Activated naive CD8-positive, alpha-beta T cell treated with anti-CD3 and anti-CD28 coated beads for 36 hours (primary cell): ENCODE measurements at places on chromosomes 12 and 14. TPM values are rescaled to one million over a fixed set of nuclear protein-coding genes. Genes with fewer than 3 reads are reported as not detected.

DNA sequence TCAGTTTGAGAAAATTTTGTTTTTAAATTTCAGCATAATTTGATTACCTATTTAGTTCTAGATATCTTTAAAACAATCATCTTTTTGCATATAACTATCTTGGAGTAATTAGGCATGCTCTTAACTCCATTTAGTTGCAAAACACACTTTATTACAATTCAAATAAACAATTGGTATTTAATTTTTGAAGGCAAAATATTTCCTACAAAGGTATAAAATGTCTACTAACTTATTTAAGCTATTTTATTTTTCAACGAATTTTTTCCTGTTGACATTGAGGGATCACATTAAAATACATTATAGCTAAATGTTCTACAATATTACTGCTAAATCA lies 8.3 kb downstream of the FOXA1 start:
- no peak for DNase-seq

DNA sequence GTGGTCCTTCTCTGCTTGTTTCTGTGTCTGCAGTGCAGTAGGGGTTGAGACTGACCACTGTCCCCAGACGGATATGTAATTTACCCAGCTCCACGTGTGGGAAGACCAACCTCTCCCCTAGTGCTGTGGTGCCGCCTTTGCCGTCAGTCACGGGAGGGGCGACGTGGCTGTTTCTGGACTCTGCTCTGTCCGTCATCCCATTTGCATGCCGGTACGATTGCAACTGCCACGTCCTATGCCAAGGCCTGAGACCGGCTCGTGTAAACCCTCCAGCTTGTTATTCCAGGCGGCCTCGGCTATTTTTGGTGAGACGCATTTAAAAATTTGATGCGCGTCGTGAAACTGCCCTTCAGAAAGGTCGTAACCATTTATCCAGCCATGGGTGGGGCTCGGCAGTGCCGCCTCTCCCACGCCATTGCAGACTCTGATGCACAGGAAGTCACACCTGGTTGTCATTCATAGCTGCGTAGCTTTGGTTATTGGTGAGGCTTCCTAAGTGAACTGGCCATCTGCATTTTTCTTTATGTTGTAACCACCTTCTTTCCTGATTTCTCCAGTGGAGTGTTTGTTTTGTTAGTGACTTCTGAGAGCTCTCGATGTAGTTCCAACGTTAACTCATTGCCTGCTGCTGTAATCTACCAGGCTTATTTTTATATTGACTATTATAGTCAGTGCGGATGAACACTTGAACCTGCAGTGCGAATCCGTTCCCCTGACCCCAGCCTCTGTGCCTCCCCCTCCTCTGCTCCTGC lies 75.1 kb downstream of the ADGRD1 start:
- no peak for DNase-seq

GRCh38 chr12:40827683-40828592 lies 135.7 kb downstream of the CNTN1 start:
- no peak for DNase-seq

DNA sequence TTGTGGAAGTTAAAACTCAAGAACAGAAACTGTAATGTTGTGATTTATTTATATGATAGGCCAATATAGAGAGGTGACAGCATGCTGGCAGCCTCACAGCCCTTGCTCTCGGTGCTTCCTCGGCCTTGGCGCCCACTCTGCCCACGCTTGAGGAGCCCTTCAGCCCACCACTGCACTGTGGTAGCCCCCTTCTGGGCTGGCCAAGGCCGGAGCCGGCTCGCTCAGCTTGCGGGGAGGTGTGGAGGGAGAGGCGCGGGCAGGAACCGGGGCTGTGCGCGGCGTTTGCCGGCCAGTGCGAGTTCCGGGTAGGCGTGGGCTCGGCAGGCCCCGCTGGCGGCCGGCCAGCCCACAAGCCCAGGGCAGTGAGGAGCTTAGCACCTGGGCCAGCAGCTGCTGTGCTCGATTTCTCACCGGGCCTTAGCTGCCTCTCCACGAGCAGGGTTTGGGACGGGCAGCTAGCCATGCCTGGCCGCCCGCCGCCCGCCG lies 65.8 kb upstream of the SLC8A3 start:
- peak; percentile 33 for DNase-seq

- DNase-seq: no peak
Observed at GRCh38 chr12:108648371-108648770, 14.7 kb upstream of the SELPLG start.

GRCh38 chr14:92987713-92988510 lies 65.0 kb downstream of the CHGA start:
- no peak for DNase-seq

GRCh38 chr12:5177731-5178130 lies 134.1 kb downstream of the KCNA5 start:
- no peak for DNase-seq

- DNase-seq: peak; percentile 60
Observed at GRCh38 chr14:95265106-95266094, 54.3 kb downstream of the CLMN start.

DNA sequence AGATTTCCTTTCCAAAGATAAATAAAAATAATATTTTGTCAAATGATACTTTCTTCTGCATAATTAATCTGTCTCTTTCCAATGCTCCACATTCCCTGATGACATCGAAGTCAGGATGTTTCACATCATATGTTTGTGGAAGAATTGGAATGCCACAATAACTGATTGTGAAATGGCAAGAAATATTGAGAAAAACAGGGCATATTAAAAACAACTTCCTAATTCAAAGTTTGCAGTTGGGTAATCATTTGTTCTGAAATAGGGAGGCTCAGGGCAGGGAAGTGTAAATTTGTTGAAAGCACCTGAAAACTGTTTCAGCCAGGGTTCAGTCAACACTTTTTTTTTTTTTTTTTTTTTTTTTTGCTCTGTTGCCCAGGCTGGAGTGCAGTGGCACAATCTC lies 50.7 kb downstream of the BCAT1 start:
- no peak for DNase-seq

GRCh38 chr14:64417771-64418125 lies 29.6 kb downstream of the MTHFD1 start:
- DNase-seq: no peak

- no peak for DNase-seq
Observed at GRCh38 chr14:77883847-77884238, 83.9 kb downstream of the ADCK1 start.

DNA sequence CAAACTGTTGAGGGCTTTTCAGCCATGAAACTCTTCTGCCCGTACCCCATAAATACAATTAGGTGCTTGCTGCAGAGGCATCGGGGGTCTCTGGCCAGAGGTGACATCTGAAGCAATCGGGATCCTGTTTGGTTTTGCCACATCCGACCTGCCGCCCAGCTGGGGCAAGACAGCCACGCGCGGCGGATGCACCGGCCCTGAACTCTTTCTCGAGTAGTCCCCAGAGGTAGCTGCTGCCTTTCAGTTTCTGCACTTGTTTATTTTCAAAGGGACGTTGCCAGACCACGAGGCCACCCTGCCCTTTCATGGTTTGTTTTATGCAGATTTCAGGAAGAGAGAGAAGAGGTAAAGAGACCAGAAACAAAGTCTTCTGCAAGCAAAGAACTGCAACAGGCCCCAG lies 10.6 kb upstream of the MLXIP start:
- DNase-seq: peak; percentile 52

DNA sequence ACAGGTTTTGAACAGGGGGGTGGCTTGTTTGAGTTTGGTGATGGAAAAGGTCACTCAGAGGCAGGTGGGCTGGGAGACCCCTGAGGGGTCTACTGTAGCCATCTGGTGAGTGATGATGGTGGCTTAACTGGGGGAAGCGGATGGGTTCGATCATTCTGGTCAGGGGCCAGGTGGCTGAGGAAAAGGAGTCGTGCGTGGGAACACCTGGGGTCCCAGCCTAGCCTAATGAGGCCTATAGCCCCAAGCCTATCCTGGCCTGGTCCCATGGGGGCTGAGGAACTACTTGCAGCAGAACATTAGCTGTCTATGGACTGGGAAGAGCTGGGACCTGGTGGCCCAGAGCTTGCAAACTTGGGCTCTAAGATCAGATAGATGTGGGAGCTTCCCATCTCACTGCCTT lies 158.4 kb upstream of the MYL2 start:
- no peak for DNase-seq

- no peak for DNase-seq
Observed at GRCh38 chr14:63933711-63934110, 80.9 kb downstream of the SYNE2 start.

- no peak for DNase-seq
Observed at GRCh38 chr14:33343016-33343415, 404.3 kb downstream of the NPAS3 start.

DNA sequence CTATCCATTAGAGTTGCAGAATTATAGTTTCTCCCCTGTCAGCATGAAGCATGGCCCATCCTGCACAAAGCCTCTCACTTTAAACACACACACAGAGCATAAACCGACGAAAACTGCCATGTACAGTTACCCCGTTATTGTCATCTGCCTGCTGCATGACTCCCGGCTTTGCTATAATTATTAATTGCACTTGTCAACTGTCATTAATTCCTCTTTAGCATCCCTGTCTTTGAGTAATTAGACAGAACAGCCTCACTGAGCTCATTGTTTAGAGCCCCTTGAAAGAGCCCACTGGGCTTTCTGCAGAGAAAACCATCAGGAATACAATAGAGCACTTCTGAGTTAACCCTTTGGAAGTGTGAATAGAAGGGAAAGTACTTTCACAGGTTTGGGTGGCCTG lies 307.2 kb upstream of the SOX5 start:
- no peak for DNase-seq

DNA sequence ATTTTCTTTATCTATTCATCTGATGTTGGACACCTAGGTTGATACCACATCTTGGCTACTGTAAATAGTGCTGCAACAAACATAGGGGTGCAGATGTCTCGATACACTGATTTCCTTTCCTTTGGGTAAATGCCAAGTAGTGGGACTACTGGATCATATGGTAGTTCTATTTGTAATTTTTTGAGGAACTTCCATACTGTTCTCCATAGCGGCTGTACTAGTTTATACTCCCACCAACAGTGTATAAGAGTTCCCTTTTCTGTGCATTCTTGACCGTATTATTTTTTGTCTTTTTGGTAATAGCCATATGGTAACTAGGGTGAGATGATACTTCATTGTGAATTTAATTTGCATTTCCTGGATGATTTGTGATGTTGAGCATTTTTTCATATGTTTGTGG lies 71.8 kb downstream of the LRP6 start:
- no peak for DNase-seq

Gene GALNT16
- total RNA-seq: 0.50 TPM

Gene RERG
- not detected for total RNA-seq

Gene NINJ2
- total RNA-seq: 1.9 TPM

Gene FBXO33
- 21.8 TPM for total RNA-seq

Gene SLC6A15
- total RNA-seq: 0.29 TPM

Gene NPFF
- not detected for total RNA-seq

Gene HCAR3
- not detected for total RNA-seq

Gene GDF3
- not detected for total RNA-seq
